Foreskin melanocyte (primary cell): ENCODE measurements at places on chromosomes 3 and 15.

GRCh38 chr3:39757307-39757706 is 52.1 kb upstream of the MYRIP start:
- DNase-seq, result no peak

DNA sequence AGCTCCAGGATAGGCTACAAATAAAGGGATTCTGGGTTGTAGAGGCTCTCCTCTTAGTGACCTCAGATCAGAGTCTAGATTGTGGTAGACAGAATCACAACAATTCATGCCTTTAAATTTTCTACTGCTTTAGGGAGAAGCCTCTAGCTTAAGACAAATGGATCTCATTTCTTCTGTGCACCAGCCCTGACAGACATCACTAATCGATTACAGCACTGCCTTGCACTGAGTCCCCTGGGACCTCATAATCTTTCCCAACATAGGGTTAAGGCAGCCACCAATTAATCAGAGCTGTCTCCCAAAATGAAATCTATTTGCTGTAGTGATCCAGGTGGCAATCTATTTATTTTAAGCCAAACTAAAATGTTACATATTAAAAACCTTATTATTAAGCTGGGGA is 436.5 kb upstream of the WNT5A start:
- DNase-seq, result no peak

GRCh38 chr3:126984391-126985131 is 1.6 kb downstream of the PLXNA1 start:
- DNase-seq, result no peak

- no peak for DNase-seq
Observed at GRCh38 chr15:91904942-91905341, 51.4 kb downstream of the SLCO3A1 start.

DNA sequence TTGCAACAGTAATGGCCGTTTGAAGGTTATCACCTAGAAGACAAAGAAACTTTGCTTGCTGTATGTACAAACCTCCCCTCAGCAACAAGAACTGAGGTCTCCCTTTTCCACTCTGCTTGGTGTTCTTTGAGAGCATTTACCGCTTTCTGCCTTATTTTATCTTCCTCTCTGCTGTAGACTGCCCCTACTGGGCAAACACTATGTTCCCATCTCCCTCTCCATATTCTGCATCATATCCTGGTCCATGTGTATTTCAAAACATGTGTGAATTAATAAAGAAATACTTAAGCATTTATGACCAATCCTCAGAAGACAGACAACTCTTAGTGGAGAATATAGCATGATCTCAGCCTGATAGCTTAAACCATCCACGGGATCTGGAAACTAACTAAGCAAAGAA is 64.4 kb downstream of the ATP13A5 start:
- no peak for DNase-seq

- no peak for DNase-seq
Observed at GRCh38 chr3:9116336-9116735, 133.1 kb downstream of the SRGAP3 start.

DNA sequence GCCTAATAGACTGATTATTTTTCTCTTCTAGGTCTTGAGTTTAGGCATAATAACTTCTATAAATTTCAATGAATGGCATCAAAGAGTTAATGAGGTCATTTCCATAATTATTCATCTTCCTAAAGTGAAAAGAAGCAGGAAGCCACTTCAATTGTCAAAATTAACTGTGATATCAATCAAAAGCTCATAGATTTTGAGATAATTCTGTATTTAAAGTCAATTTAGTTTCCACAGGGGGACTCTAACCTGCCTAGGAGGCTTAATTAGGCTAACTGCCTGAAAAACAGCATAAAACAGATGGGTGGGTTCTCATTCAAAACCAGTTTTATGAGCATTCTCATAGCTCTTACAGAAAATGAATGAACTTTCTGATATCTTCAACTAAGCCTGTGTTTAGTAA is 177.8 kb downstream of the OTOL1 start:
- DNase-seq, result no peak

- no peak for DNase-seq
Observed at GRCh38 chr3:21013566-21013965, 737.4 kb downstream of the ZNF385D start.

- no peak for DNase-seq
Observed at GRCh38 chr15:38536201-38536676, 28.4 kb downstream of the RASGRP1 start.

DNA sequence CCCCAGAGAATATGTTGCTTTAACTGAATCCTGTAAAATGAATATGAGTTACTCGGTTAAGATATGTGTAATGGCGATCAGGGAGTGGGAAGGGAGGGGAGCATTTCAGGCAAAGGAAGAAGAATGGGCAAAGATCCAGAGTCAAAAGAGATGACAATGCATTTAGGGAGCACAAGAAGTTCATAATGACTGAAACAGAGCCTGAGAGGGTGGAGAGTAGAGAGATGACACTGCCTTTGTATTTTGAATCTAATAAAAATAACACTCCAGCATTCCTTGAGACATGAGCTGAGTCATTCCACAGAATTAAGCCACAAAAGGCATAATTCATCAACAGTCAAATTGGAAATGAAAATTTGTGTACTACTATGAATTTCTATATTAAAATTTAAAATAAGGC is 105.3 kb upstream of the PEX5L start:
- peak; percentile 73 for DNase-seq

DNA sequence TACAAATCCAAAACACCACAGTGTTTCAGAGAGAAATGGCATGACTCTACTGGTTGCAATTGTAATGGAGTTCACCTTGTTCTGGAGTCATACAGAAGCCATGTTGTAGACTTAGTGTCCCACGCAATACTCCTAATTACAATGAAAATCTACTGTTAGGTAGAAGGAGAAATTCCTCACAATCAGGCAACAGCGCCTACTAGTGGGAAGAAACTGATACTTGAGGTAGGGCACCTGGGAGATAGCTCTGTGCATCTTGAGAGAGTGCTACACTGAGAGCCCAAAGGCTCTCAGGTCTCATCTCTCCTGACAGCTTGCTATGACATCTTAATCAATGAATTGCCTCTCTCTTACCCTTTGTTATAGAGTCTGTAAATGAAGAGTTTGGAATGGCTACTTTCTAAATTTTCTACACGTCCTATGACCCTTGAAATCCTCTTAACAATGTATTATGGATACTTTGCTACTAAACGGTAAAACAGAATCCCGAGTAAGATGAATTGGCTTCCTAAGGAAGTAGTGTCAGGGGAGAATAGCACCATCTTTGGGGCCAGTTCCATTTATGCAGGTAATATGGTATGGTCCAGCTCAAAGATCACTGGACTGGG is 422.7 kb upstream of the TPRG1 start:
- no peak for DNase-seq

DNA sequence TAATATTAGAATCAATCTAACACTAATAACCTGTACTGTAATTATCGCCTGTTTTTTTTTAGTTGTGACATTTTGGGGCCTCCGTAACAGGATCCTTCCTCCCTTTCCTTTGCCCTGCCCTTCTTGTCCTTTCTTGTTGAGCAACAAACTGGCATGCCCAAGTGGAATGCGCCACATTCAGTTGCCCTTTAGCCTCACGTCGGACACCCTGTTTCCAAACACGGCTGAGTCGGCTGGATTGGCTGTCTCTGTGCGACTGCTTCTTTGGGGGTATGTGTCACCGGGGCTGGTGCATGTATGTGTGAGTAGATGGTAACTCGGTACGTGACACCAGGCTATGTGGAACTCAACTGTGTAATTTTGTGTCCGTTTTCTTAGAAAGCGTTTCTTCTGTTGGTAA is 24.1 kb downstream of the TRAK1 start:
- no peak for DNase-seq

DNA sequence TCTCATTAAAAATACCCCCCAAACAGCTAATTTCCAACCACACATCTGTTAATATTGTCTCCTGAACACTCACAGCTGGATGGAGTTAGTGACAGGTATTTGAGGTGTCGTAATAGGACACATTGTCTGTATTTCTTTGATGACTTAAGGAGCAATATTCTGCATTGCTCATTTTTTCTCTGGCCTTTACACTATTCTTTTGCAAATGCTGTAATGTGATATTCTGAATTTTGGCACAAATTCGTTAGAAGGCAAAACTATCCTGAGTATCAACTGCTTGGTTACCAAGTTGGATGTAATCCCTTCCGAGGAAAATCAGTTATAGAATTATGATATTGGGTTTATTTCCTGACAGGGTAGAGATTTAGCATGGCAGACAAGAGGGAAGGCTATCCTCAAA is 1030.2 kb downstream of the MCTP2 start:
- no peak for DNase-seq

GRCh38 chr3:126758026-126758425 is 54.0 kb downstream of the CHCHD6 start:
- DNase-seq, result no peak
